Esophagus mucosa (tissue), 1 donor: ENCODE measurements at places on chromosomes 4 and X. TPM values are rescaled to one million over a fixed set of nuclear protein-coding genes. Genes with fewer than 3 reads are reported as not detected.

DNA sequence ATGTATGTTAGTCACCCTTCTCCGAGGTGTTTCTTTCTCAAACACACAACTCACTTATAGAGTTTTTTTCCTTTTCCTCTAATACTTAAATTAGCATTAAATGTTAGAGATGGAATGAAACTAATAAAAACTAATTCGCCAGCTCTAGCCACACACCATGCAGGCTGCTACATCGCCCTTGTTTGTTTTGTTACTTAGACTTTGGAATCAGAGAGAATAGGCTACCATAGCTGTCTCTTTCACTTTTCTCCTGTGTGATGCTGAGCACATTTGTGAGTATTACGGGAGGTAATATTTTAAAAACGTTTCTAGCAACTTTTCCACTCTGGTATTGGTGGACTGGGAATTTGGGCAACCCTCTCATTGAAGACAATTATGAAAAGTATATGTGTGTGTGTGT is 43.5 kb downstream of the ESX1 start:
- ATAC-seq, result no peak

GRCh38 chr4:66640233-66640990 is 904.9 kb downstream of the CENPC start:
- no peak for ATAC-seq

DNA sequence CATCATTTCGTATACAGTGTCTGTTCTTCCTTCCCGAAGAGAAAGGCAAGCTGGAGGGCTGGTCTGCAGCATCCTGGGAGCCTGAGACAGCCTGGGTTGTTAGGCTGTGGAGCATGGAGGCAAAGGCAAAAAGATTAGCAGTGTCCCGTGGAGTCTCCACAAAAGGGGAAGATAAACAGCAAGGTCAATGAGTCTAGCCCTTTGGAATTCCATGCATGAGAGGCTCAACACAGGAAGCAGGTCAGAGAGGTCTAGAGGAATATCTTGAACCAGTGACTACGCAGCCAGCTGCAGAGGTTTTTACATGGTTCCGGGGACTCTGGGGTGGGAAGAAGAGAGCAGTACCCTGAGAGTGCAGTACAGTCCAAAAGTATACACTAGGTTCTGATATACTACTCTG is 12.2 kb upstream of the MCF2 start:
- ATAC-seq, result no peak

GRCh38 chr4:30717208-30718020 is 2.8 kb upstream of the PCDH7 start:
- ATAC-seq, result peak; percentile 18

DNA sequence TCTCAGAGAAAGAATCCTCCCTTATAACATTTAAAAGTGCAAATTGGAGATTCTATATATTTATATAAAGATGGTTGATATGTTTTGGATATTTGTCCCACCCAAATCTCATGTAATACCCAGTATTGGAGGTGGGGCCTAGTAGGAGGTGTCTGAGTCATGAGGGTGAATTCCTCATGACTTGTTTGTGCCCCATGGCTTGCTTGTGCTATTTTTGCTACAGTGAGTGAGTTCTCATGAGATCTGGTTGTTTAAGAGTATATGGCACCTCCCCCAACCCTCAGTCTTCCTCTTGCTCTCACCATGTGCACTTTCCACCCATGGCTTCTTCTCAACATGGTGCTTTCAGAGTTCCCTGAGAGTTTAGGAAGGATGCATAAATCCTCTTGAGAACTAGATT is 9.5 kb upstream of the ANKRD50 start:
- no peak for ATAC-seq

The CLDN22 gene
- 0.16 TPM for total RNA-seq

The ETDC gene
- total RNA-seq, result not detected

DNA sequence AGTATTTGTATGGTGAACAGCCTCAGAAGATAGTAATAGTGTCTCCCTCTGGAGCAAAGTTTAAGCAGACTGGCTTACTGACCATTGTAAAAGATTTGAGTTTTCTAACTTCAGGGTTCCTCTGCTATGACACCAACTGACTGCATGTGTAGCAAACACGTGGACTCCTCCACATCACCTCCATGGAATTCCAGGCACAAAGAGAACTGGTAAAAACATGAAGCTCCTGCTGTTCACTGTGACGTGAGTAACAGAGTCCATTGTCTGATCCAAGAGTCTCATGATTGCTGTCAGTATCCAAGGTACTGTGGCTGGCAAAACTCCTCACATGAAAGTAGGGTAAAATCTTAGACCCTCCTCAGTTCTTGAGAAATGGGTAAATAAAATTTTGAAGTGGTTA is 107.6 kb upstream of the FAM9B start:
- no peak for ATAC-seq

GRCh38 chrX:115531818-115532403 is 29.1 kb upstream of the PLS3 start:
- no peak for ATAC-seq

DNA sequence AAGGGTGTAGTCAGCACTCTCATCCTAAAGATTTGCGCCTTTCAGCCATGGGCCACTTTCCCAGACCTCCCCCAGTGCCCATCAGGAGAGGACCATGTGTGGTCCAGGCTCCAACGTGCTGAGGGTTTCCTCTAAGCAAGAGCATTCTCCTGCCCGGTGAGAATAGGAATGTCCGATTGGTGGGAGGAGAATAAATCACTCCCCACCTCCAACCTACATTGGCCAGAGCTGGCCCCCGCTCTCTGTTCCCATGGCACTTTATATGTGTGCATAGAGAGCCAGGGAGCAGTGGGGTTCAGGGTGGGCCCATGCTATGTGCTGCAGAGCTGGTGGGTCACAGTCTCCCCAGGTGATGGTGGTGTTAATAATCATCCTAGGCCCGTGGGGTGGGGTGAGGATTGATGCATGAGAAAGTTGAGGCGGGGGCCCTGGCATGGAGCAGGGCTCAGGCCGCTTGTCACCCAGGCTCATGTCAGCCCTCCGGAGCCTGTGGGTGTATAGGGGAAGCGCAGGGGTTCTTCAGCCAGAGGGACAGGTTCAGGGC is 6.8 kb upstream of the SORCS2 start:
- no peak for ATAC-seq

The ACSL1 gene
- 74.3 TPM for total RNA-seq

DNA sequence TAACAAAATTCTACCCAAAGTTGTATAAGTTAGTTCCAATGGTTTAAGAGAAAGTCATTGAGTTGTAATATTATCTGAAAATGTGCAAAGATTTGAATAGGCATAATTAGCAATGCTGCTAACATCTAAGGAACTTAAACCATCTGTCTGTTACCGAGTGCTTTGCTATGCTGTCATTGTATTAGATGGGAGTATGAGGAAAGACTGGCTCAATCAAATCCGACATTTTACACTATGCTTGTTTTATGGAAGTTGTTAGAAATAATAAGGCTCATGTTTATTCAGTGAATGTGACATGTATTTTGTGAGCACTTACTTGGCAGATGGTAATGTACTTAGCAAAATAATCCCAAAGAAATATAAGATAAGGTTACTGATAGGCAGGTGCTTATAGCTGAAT is 1715.1 kb downstream of the PCDH7 start:
- ATAC-seq, result no peak

DNA sequence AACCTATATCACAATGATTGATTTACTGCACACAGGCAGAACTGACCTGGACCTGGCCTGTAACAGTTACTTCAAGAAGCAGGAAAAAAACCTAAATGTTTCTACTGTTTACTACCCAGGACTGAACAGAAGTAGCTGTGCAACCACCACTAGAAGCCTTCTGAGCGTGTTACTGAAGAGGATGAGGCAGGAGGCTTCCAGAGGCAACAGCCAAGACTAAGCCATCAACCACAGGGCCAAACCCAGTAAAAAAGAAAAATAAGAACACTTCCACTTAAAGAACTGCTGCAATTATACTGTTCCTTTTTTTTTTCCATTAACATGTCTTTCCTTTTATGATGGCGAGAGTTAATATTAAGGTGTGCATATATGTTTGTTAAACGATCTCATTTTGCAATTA is 29.4 kb upstream of the TTC29 start:
- no peak for ATAC-seq

The EOLA2 gene
- 19.6 TPM for total RNA-seq

- no peak for ATAC-seq
Measured at GRCh38 chr4:67542076-67542475, 3.2 kb downstream of the CENPC start.

- no peak for ATAC-seq
Measured at GRCh38 chrX:136626237-136626636, 21.7 kb upstream of the CD40LG start.

- no peak for ATAC-seq
Measured at GRCh38 chrX:47583240-47583861, 1.1 kb downstream of the TIMP1 start.

GRCh38 chrX:31271615-31272471 is 200.0 kb upstream of the FTHL17 start:
- no peak for ATAC-seq

GRCh38 chr4:8015512-8015911 is 75.9 kb upstream of the AFAP1 start:
- no peak for ATAC-seq

The TCEAL1 gene
- total RNA-seq, result 6.1 TPM

- ATAC-seq, result no peak
Measured at GRCh38 chrX:74509989-74510388, 88.7 kb downstream of the SLC16A2 start.

The MTTP gene
- not detected for total RNA-seq

- ATAC-seq, result no peak
Measured at GRCh38 chrX:45743906-45744625, 543.4 kb upstream of the DIPK2B start.

The RPA4 gene
- 0.64 TPM for total RNA-seq

GRCh38 chr4:44927399-44928380 is 201.3 kb upstream of the GNPDA2 start:
- ATAC-seq, result no peak

DNA sequence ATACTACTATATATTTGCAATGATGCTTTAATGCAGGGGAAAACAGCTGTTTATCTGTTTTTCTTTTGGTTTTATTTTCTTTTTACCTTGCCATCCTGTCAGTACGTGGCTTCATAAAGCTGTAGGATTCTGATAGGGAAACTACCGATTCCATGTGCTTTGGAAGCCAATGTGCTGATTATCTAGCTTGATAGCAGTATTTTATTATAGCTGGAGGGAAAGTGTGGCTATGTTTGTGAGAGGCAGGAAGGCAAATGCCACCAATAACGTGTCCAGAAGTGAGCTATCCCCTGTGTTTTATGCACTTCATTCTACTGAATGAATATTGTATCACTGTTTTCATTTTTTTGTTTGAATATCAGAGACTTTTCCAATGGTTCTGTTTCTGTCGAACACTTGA is 43.7 kb downstream of the IL15 start:
- ATAC-seq, result no peak

GRCh38 chr4:7425124-7425523 is 9.6 kb downstream of the PSAPL1 start:
- ATAC-seq, result no peak

GRCh38 chr4:184150102-184150839 is 67.4 kb downstream of the ENPP6 start:
- ATAC-seq, result no peak

- no peak for ATAC-seq
Measured at GRCh38 chr4:168739886-168740285, 243.0 kb downstream of the PALLD start.

DNA sequence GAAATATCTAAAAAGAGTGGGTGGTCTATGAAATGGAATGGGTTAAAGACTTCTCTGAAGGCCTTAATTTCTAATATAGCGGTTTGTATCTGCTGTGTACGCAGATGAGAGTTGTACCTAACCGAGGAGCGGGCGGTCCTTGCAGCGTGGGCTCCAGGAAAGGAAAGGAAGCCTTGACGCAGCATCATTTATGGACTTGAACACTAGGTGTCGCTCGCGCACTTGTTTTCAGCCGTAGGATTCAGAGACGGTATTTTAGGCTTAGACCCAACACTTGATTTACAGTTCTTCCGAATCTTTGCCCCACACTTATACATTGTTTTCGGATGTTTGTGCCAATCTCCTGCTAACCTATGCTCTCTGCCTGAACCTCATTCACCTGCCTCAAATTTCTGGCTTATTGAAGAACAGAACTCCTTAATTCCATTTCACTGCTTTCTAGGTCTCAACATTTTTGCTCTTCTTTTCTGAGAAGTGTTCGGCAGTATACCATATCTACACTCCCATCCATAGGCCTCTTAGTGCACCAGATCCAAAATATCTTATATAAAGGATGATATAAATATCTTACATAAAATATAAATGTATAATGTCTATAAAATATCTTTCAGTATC is 48.9 kb upstream of the AADAT start:
- peak; percentile 57 for ATAC-seq

GRCh38 chr4:39390603-39391002 is 16.1 kb upstream of the KLB start:
- no peak for ATAC-seq

GRCh38 chrX:805103-805670 is 174.6 kb downstream of the SHOX start:
- ATAC-seq, result no peak

- ATAC-seq, result no peak
Measured at GRCh38 chr4:70008771-70009170, 13.0 kb downstream of the STATH start.

GRCh38 chrX:112687189-112687691 is 7.5 kb upstream of the LHFPL1 start:
- ATAC-seq, result no peak

DNA sequence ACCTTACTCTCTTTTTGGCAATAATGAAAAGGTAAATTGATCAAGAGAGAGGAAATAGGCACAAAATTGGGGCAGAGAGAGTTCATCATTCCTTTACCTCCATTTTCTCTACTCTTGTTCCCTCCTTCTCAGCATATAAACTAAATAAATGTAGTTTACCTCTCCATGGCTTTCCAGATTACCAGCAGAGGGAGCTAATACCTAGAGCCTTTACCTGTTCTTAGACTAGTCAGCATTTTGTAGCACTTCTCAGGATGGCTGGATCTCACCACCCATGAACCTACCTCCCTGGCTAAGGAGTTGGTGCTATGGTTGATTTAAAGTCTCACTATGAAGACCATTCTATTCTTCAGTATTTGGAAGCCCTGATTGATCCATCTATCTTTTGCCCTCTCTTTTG is 15.7 kb downstream of the OFD1 start:
- peak; percentile 70 for ATAC-seq

The CLGN gene
- 1.2 TPM for total RNA-seq

DNA sequence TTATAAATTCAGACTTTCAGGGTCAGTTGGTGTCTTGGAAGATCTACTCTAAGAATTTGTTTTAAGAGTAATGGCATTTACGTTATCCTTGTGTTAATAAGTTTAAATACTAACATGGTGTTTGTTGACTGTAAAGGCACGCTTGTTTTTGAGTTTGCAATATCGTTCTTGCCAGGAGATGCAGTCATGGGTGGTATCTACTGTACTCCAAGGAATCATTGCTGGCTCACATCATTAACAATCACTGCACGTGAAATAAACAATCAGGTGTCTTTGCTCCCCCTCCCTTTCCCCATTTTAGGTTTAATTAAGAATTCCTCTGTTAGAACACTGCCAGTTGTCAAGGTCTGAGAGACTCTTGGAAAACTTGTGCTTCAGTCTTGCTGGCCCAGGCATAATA is 1.6 kb downstream of the HHIP start:
- ATAC-seq, result no peak

GRCh38 chr4:28966982-28967381 is 1753.2 kb upstream of the PCDH7 start:
- ATAC-seq, result no peak
